ENCODE measurements at places on chromosomes 4 and X.

DNA sequence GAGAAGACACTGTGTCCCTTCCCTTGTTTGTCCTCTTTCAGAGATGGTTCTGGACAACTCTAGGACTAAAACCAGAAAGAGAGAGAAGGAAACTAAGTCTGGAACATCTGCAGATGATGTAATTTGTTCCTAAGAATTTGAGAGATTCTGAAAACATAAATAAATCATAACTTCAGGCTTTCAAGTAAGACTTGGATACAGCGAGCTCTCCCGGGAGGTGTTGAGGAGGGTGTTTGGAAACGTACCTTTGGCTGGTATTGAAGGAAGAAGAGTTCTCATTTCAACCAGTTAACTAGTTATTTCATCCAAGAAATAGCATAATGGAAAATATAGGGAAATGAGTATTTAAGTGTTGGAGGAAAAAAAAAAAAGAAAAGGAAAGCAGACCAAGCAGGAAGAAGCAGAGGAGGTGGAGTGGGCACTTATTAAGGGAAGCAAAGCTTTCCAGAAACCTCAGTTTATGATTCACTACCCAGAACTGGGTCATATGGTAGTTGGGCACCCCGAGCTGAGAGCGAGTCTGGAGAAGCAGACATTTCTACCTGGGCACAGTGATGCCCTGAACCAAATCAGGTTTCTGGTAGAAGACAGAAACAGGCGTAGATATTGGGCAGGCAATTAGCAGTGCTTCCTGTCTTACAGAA, 26.9 kb downstream of the CCNG2 start:
- DNase-seq = no peak

DNA sequence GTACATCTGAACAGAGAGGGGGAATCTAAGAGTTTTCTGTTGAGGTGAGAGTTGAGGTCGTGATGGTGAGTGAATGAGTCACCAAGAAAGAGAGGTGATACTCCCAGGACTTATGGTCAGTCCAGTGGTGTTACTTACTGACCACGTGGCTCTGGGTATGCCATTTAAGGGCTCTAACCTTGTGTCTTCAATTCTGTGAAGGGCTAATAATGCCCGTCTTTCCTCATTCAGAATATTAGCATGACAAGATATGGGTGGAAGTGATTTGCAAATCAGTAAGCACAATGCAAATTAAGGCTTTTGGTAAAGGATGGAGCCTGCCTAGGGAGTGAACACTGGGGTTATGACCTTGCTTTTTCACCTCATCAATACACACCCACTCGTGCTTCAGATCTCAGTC, 75.2 kb downstream of the COQ2 start:
- DNase-seq = no peak

DNA sequence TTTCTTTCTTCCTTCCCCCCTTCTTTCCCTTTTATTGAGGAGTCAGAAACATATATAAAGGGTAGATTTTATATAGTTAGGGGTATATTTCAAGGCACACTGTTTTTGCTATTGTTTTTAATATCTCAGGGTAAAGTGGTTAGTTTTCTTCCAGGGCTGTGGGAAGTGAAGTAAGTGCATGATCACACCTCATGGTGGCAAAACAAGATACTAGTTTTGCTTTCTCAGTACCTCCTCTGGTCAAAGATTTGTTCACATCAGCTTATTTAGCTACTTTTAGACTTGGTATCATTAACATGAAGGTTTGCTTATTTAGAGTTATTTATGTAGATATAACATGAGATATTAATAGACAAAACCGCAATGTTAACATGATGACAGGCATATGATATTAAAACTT, 21.8 kb downstream of the ADAM29 start:
- no peak for DNase-seq

DNA sequence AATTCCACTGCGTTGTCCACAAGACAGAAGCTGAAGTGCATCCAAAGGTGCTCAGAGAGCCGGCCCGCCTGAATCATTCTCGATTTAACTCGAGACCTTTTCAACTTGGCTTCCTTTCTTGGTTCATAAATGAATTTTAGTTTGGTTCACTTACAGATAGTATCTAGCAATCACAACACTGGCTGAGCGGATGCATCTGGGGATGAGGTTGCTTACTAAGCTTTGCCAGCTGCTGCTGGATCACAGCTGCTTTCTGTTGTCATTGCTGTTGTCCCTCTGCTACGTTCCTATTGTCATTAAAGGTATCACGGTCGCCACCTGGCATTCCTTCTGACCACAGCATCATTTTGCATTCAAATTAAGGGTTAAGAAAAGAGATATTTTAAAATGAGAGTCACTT, 115.5 kb downstream of the NFKB1 start:
- no peak for DNase-seq

GRCh38 chr4:182310316-182310715, 67.1 kb downstream of the TENM3 start:
- no peak for DNase-seq

DNA sequence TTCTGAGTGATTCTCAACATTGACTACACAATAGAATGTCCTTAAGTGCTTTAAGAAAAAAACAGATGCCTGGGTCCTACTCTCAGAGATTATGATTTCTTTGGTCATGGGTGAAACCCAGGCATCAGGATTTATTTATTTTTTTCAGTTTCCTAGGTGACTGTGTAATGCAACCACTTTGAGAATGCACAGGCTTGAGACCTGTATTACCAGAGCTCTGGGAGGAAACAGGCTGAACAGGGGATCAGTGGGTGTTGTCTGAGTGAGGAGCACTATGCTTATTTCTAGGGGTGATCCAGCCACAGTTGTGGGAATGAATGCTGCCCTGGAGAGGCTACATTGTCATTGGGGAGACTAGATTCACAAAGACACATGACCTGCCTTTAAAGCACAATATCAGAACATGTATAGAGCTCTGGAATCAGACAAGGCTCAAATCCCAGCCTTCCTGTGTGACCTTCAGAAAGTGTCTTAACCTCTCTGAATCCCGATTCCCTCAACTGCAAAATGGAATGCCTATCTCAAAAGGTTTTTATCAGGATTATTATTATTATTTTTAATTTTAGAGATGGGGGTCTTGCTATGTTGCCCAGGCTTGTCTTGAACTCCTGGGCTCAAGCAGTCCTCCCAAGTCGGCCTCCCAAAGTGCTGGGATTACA, 61.6 kb upstream of the PRPS1 start:
- no peak for DNase-seq

DNA sequence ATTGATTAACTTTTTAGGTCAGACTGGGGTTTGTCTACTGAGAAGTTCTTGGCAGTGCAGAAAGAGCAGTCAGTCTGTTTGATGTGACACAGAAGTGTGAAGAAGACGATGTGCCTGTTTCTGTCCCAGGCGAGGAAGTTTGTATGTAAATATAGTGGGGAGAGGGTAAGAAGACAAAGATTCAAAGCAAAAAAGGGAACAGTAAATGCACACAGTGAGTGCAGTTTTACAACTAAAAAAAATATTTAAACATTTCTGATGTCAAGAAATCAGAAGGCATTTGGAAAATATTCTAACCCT, 264.9 kb downstream of the RAPGEF2 start:
- DNase-seq = no peak

DNA sequence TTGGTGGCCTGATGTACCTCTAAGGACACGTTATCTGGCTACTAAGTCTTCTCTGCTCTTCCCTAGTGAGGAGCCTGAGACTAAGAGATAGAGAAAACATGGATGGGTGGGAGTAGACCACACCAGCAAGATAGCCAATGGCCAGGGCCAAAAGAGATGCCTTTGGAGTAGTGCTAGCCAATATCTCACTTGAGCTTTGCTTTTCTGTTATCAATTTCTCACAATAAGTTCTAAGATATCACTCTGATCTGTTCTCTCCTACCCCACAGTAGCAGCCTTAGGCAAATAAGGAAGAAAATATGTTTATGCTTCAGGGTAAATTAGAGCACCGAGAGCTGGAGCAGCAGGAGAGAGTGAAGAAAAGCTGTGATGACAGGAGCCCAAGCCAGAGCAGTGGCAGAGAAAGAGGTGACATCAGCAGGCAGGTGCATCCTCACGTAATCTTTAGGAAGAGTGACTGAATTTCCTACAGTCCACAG, 343.9 kb upstream of the NOCT start:
- no peak for DNase-seq

- no peak for DNase-seq
Observed at GRCh38 chrX:104137496-104137895, 19.3 kb downstream of the SLC25A53 start.

GRCh38 chr4:118784776-118785175, 51.1 kb downstream of the SEC24D start:
- no peak for DNase-seq

- no peak for DNase-seq
Observed at GRCh38 chrX:9781941-9782340, 4.3 kb upstream of the SHROOM2 start.

- no peak for DNase-seq
Observed at GRCh38 chr4:37615059-37615719, 71.0 kb downstream of the RELL1 start.

Measured in NCI-H748 treated with DMSO at 0.1 percent for 48 hours (cell line).